ENCODE measurements at places on chromosomes 3 and 15.

DNA sequence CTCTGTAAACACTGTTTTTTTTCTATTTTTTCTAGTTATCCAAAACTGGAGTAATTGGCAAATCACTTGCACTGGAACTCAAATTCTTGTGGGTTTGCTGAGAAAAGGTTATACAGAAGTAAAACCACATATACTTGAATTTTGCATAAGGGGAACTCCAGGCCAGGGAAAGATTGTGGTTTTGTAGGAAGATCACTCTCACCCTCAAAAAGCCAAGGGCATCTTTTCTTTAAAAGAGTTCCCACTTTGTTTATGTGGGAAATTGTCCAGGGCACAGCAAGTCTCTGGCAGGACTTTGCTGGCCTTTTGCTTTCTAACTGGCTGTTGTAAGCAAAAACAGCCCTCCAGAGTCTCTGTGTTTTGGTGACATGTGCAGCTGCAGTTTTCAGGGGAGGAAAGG is 340.3 kb upstream of the RBMS3 start:
- DNase-seq = no peak

GRCh38 chr3:172309741-172310427 is 138.4 kb downstream of the GHSR start:
- DNase-seq = no peak

GRCh38 chr15:22839046-22839695 is 705 bp downstream of the NIPA2 start:
- DNase-seq = no peak

GRCh38 chr3:65044401-65044800 is 356.6 kb upstream of the ADAMTS9 start:
- no peak for DNase-seq

GRCh38 chr3:10553591-10554235 is 48.3 kb upstream of the ATP2B2 start:
- no peak for DNase-seq

DNA sequence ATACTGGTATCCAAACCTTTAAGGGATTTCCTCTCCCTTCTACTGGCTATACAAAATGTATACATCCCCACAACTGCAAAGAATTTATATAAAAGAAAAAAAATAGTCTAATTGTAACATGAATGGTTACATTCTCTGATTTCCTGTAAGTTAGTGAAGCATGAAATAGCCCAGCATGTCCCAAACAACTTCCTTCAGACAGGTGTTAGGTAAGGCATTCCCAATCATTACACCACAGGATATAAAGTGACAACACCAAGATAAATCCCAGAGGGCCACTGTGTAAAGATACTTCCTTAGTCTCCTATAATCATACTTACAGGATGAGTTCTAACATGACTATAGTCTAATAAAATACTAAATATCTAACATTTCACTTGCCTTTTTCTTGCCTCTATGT is 7.6 kb downstream of the CMTM6 start:
- no peak for DNase-seq
